Activated CD4-positive, alpha-beta T cell treated with anti-CD3 and anti-CD28 coated beads for 24 hours (primary cell): ENCODE measurements at places on chromosomes 12 and 14.
A peak's percentile ranks its signal among the peaks of the same experiment; 100 is the strongest.

- no peak for DNase-seq
Measured at GRCh38 chr14:80865565-80865964, 76.0 kb downstream of the CEP128 start.

GRCh38 chr12:68856510-68856909, 48.5 kb downstream of the MDM2 start:
- DNase-seq: no peak

- no peak for DNase-seq
Measured at GRCh38 chr12:89383235-89384049, 31.1 kb upstream of the DUSP6 start.

GRCh38 chr14:72014486-72014885, 82.3 kb downstream of the RGS6 start:
- no peak for DNase-seq

- no peak for DNase-seq
Measured at GRCh38 chr14:86790408-86791364, 1202.3 kb downstream of the GALC start.

DNA sequence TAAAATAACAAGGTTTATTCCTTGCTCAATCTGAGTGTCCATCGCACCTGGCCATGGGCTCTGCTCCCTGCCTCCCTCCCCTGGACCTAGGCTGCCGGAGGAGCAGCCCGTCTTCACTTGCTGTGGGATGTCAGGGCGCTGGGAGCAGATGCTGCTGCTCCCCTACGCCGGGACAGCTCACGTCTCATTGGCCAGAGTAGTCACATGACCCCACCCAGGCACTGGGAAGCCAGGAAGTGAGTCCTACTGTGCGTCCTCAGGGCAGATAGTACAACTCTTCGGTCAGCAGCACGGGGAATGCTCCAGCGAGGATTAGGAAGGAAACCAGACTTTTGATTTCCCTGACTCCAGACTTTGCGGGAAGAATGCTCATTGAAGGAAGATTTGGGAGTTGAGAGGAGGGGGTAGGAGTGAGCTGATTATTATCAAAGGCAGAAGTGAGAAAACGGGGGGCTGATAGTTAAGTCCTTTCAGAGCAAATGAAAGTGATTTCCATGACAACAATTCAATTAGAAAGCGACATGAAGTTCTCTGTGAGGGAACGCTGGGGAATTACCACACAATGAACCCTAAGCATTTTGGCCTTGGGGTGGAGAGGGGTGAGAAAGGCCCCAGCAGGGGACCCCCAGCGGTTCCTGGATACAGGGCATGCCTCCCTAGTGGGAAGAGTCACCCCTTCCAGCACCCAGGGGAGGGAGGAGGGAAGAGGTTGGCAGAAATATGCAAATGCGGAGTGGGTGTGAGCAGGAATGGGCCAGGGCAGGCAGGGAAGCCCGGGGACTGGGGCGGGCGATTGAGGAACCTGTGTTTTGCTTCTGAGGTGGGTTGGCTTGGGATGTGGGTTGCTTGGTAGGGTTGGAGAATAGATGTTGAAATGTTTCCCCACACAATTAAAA, 215.5 kb downstream of the AACS start:
- no peak for DNase-seq

DNA sequence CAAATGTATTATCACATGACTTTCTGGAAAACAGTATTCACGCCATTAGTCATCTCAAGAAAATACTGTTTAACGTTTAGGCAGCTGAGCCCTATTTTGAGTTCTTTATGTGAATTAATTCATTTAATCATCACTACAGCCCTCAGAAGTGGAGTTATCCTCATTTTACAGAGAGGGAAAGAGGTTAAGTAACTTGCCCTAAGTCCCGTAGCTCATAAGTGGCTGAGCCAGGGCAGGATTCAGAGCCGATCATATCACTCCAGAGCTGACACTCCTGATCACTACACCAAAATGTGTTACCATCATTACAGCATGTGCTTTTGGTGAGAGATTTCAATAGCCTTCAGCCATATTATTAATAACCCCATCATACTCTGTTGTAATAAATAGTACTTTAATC, 210.6 kb downstream of the FBXL14 start:
- no peak for DNase-seq

GRCh38 chr12:43444940-43445564, 107.0 kb downstream of the ADAMTS20 start:
- DNase-seq: peak; percentile 34

GRCh38 chr12:122293081-122293480, 26.8 kb upstream of the VPS33A start:
- no peak for DNase-seq

GRCh38 chr12:82174936-82175335, 183.3 kb downstream of the CCDC59 start:
- DNase-seq: no peak

- DNase-seq: no peak
Measured at GRCh38 chr12:132439333-132439904, 50.5 kb upstream of the FBRSL1 start.

DNA sequence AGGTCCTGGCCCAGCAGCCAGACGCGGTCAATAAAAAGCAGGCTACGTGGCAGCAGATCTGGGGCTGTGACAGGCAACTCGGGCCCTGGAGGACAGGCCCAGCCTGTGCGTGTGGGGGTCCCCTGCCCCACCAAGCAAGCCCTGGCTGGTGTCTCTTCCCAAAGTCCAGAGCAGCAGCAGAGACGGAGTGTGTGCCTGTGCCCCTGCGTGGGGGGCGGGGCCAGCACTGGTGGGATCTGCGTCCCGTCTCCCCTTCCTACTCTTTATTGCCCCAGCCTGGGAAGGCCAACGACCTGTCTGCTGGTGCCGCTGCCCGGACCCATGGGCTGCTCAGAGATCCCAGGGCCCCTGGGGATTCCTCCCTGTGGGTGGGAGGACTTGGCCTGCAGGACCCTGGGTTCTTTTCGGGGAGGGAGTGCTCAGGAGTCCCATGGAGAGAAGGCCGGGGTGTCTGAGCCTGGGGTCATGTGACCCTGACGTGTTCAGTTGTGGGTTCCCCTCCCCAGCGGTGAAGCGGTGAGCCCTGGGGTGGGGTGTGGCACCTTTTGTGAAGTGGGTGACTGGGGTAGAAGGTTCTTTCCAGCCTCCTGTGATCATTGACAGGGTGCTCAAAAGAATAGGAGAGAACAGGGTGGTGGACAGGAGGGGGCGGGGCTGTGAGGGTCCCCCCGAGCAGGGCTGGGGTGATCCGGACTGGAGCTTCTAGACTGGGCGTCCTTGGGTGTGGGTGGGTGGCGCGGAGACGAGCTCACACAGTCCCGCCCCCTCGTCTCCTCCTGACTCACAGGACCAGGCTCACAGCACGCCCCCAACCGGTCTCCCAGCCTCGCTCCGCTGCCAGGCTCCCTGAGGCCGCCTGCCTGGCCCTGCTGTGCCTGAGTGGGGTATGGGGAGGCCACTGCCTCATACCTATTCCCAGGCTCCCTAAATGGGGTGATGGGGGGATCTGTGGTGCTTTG, 22.4 kb downstream of the ASPG start:
- no peak for DNase-seq

DNA sequence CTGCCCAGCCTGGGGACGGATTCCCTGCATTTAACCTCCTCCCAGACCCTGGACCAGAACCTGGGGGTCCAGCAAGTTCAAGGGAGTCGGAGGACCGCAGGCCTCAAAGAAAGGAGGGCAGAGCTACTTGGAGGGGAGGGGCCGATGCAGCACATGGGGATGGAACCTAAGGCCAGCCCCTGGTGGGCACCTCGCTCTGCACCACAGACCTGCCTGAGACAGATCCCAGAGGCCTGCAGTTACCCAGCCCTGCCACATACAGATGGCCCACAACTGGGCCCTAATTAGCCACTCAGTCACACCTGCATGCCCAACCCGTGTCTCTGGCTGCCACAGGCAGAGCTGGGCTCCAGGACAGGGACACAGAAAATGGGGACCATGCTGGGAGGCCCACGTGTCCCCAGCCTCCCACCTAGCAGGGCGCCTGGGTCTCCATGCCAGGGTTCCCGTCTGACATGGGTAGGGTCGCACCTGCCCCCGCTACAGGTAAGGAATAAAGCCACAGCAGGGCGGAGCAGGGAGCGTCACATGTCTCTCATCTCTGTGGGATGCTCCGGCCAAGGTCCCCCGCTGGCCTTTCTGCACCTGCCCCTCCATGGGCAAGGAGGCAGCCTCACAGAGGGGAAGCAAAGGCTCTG, 16.7 kb downstream of the AKT1 start:
- no peak for DNase-seq

DNA sequence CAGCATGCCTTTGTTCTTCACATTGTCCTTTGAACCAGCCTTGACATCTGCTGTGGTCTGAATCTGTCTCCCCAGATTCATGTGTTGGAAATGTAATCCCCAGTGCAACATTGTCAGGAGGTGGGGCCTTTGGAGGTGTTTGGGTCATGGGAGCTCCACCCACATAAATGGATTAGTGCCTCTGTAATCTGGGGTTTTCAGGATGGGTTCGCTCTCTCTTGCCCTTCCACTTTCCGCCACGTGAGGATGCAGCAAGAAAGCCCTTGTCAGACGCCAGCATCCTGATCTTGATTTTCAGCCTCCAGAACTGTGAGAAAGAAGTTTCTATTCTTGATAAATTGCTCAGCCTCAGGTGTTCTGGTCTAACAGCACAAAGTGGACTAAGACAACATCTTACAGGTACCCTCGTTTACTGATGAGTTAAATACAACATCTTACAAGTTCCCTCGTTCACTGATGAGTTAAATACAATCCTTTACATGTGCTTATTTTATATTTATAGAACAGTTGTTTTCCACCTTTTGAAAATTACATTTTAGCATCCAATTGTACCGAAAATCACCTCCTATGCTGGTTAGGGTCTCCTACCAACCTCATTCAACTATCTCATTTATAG, 54.4 kb upstream of the RIMBP2 start:
- DNase-seq: no peak

- no peak for DNase-seq
Measured at GRCh38 chr14:90611936-90612335, 204.3 kb downstream of the TTC7B start.
